ENCODE measurements at places on chromosomes 6 and 20. TPM values are rescaled to one million over a fixed set of nuclear protein-coding genes. Genes with fewer than 3 reads are reported as not detected.
A peak's percentile ranks its signal among the peaks of the same experiment; 100 is the strongest.

- DNase-seq: no peak
Observed at GRCh38 chr20:61855286-61855685, 210.4 kb downstream of the TAF4 start.

GRCh38 chr20:11582060-11582459, 335.6 kb upstream of the BTBD3 start:
- DNase-seq: no peak

- DNase-seq: no peak
Observed at GRCh38 chr20:42218621-42219374, 600.6 kb upstream of the CHD6 start.

DNA sequence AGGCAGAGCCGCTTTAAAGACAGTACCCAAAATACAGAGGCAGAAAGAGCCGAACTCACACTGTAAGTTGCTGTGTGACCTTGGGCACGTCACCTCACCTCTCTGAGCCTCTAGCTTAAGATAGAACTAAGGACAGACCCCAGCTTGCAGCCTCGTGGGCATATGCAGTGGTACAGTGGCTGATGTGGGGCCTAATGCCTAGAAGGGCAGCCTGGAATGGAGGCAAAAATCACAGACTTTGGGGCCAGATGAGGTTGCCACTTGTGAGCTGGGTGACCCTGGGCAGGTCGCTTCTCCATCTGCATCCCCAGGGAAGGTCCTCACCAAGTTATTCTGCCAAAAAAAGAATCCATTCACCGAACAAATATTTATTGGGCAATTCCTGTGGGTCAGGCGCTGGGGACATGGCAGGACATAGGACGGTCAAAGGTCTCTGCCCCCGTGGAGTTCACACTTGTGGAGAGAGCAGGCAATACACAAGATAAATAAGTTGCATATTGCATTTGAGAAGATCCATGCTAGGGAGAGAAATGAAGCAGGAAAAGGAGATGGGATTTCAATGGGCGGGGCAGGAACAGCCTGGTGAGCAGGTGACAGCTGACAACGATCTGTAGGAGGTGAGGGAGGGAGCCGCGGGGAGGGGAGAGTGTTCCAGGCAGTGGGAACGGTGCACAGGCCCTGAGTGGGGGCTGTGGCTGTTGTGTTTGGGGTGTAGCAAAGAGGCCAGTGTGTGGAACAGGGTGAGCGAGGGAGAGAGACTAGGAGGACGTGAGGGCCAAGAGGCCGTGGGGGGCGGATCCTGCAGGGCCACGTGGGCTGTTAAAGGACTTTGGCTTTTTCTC, 115.2 kb downstream of the CEBPB start:
- no peak for DNase-seq

TRIM39 gene
- 13.7 TPM for total RNA-seq

GRCh38 chr6:93584300-93584699, 164.9 kb upstream of the EPHA7 start:
- DNase-seq: no peak

DNA sequence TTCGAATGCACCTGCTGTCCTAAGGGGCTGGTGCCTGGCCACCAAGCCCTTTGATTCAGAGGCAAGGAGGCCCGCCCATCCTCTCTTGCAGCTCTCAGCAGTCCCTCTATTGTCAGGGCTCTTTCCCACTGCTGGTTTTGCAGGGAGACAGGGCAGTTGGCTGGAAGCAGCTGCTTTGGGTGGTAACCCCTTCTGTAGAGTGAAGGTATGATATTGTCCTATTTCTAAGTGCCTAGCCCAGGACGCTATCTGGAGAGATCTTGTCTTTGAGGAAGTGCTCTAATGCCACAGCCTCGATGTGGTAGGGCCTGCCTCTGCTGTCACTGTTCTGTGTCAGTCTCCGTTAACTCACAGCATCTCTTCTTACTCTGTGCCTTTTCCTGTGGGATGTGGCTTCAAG, 5.6 kb downstream of the PLCG1 start:
- DNase-seq: no peak

DNA sequence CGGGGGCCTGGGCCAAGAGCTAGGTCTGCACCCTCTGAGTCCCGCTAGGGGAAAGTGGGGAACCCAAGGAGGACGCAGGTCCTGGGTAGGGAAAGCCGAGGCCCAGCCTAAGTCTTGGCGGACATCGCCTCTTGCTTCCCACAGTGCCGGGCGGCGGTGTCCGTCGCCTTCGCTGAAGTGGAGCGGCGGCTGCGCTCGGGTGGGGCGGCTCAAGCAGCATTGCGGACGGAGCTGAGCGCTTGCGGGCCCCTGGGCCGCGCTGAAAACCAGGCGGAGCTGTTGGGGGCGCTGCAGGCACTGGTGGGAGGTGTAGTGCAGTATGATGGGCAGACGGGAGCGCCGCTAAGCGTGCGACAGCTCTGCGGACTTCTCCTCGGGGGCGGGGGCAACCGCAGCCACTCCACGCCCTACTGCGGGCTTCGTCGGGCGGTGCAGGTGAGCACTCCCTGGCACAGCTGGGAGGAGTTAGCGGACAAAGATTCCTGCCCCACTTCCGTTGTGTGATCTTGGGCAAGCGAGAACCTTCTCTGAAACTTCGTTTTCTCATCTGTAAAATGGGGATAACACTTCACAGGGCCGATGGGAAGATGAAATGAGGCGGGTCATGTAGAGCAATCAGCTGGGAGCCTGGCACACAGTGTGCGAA, 4.2 kb downstream of the PRSS16 start:
- peak; percentile 88 for DNase-seq

MCCD1 gene
- total RNA-seq: not detected

GRCh38 chr6:138297761-138298298, 79.5 kb upstream of the PBOV1 start:
- peak; percentile 33 for DNase-seq

PPP1R3G gene
- total RNA-seq: 0.24 TPM

GRCh38 chr20:4953881-4954280, 47.4 kb downstream of the SLC23A2 start:
- DNase-seq: no peak

GRCh38 chr20:46083101-46083500, 6.7 kb downstream of the NCOA5 start:
- DNase-seq: no peak
